Nucleus accumbens (tissue), 56 donors: ENCODE measurements at places on chromosomes 1 and 21.

- DNase-seq: no peak
Observed at GRCh38 chr1:114153261-114154145, at the start of gene SYT6. TSS of gene SYT6 (minus strand) at chr1:114153869. CDS start at chr1:114153772, 97 bp downstream.

- no peak for DNase-seq
Observed at GRCh38 chr1:177035586-177035985, 128.9 kb downstream of the ASTN1 start.

- no peak for DNase-seq
Observed at GRCh38 chr1:237281481-237281880, 239.5 kb downstream of the RYR2 start.

GRCh38 chr1:173413271-173413707, 63.8 kb upstream of the PRDX6 start:
- no peak for DNase-seq

- no peak for DNase-seq
Observed at GRCh38 chr1:150473659-150474058, 13.6 kb upstream of the TARS2 start.

DNA sequence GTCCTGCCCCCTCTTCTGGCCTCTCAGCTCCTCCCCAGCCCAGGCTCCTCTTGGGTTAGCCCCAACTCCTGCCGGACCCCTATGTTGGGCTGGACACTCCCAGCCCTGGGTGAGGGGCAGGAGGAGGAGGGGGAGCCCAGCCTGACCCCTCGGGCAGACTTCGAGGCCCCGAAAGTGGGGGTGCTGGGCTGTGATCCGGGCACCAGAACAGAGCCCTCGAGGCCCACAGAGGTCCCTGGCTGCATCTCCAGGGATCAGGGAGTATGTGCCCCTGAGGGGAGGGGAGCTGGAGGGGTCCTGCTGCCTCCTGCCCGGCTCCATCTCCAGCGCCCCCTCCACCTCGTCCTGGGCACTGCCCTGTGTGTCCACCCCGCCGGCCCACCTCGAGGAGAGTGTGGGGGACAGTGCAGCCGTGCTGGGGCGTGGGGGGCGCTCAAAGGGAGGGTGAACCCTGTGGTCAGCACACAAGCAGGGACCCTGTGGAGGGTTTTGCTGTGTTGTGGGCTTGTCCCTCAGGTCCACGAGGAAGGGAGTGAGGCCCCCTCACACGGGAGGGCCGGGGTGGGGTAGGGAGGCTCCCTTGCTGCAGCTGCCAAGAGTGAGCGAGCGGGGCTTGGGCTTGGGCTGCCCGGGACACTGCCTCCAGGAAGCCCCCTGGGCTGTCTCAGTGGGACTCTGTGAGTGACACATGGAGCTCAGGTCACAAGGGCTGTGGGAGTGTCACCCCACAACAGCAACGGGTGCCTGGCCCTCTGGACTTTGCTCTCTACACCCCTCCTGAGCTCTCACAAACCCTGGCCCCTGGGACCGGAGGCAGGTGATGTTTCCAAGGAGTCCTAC, 54.4 kb downstream of the COL18A1 start:
- no peak for DNase-seq

- no peak for DNase-seq
Observed at GRCh38 chr21:17414766-17415165, 98.1 kb upstream of the CXADR start.

- DNase-seq: no peak
Observed at GRCh38 chr1:171715813-171716251, 26.0 kb downstream of the VAMP4 start.

GRCh38 chr1:59541161-59541560, 244.3 kb downstream of the FGGY start:
- DNase-seq: no peak

DNA sequence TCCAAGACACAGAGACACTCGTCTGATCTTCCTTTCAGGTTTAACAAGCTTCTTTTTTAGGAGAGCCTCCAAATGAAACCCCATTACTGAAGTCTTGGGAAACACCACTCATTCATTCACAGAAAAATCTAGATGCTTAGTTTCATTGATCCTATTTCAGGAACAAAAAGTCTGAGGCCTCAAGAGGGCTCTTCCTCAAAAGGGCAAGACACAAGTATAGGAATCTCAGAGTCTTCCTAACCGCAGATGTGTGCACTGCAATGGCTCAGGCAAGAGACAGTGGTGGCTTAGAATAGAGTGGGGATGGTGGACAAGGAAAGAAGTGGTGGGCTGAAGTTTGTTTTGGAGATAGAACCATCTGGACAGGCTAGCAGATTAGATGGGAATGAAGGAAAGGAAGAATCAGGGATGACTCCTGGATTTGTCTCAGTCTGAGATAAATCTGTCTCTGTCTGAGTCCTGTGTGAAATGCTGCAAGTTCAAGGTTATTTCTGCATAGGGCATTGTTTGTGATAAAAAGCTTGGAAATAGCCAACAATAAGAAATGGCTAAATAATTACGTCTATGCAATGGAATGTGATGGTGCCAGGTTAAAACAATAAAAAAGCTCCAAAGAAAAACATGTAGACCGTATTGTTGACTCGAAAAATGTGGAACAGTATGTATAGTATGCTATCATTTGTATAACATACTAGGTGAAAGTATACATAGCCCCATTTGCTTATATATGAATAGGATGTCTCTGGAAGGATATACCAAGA, 8.9 kb upstream of the CTSE start:
- DNase-seq: no peak

- no peak for DNase-seq
Observed at GRCh38 chr1:232558954-232559353, 71.0 kb downstream of the SIPA1L2 start.

DNA sequence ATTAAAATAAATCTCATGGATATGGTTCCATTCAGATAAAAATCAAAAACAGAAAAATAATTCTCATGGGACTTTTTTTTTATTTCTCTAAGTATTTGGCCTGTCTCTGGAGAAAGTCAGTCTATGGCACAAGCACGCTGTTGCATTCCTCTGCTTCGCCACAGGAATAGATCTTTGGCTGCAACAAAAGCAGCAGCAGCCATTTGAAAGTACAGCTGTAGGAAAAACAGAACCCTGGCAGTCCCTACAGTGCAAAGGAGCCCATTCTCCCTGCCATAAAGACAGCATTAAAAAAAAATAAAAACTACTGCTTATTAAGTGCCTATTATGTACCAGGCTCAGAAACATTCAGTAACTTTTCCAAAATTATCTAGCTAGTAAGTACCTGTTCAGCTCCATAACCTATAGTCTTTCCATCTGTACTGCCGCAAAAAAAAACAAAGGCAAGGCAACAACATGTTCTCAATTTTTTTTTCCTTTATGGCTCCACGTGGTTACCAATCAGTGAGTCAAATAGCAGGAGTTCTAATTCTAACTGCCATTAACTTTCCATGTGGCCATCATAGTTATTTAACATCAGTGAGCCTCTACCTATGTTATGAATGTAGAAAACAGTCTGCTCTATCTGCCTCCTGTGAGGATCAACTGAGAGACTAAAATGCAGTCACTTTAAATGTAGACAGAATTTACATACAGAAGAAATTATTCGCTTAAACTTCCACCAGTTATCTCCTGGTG, 22.7 kb downstream of the SLC35D1 start:
- no peak for DNase-seq

DNA sequence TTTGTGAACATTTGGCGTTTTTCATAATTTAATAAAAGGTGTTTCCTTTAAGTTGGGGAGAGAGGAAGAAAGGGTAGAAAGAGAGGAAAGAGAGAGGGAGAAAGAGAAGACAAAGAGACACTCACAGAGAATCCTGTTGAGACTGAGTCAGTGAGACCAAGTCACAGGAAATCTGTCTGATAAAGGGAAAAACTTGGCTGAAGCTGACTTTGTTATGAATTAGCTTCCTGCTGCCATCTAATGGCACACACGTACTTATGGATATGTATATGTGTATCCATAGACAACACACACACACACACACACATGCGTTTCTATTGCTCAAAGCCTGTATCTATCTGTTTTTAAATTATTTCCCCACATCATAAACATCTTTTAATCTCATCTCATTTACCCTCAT, 42.5 kb upstream of the DISC1 start:
- no peak for DNase-seq

DNA sequence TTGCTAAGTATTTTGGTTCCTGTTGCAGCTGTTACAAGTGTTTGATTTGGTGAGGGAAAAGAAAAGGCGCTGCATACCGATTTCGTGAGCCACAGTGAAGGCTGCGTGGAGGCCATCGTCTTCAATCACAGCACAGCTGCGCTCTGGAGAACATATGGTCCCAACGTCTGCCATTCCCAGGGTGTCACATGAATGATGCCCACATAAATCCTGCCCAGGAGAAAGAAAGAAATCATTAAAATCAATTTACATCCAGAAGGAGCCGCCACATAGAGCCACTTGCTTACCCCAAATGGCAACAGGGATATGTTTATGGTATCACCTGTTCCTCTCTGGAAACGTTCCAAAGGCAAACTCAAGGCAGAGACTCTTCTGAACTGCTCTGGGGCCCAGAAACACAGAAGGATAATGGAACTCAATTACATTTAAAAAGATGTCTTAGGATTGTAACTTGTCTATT, 12.2 kb downstream of the ADAMTS5 start:
- no peak for DNase-seq

DNA sequence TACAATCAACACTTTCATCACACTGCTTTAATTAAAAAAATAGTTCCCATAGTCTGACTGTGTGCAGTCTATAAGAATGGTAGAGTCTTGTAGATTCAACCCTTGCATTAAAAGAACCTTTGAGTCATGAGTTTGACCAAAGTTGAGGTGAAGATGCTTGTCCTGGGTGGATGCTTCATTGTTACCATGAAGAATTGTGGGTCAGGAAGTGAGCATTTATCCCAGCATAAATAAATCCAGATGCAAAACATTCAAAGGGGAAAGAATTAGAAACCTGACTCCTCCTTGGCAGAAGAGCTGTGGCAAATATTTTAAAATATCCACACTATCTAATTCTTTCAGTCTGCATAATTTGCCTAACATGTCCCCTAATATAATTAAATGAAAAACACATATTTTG, 72.9 kb upstream of the SPAG17 start:
- no peak for DNase-seq

DNA sequence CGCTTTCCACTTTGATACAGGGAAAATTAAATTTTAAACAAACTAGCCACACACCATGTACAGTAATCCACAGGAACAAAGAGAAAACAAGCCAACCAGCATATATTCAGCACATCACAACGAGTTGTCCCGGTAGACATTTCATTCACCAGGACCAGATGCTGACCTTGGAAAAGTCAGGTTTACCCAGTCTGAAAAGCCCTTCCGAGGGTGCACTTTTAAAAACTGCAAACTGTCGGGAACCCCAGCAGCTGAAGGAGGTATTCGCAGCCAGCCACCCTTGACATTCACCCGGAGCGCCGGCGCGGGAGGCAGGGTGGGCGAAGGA, 1.2 kb downstream of the MCOLN3 start:
- no peak for DNase-seq

DNA sequence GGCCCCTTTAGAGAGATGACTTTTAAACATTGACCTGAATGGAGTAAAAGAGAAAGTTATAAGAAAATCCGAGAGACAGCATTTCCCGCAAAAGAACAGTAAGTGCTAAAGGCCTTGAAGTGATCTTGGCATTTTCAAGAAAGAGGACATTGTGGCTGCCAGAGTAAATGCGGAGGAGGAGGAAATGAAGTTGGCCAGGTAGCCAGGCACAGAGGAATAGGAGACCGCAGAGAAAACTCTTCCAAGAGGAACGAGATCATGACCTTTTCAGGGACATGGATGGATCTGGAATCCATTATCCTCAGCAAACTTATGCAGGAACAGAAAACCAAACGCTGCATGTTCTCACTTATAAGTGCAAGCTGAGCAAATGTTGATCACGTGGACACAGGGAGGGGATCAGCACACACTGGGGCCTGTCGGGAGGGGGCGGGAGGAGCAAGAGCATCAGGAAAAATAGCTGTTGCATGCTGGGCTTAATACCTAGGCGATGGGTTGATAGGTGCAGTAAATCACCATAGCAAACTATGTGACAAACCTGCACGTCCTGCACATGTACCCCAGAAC, 49.7 kb downstream of the EEIG2 start:
- DNase-seq: no peak

DNA sequence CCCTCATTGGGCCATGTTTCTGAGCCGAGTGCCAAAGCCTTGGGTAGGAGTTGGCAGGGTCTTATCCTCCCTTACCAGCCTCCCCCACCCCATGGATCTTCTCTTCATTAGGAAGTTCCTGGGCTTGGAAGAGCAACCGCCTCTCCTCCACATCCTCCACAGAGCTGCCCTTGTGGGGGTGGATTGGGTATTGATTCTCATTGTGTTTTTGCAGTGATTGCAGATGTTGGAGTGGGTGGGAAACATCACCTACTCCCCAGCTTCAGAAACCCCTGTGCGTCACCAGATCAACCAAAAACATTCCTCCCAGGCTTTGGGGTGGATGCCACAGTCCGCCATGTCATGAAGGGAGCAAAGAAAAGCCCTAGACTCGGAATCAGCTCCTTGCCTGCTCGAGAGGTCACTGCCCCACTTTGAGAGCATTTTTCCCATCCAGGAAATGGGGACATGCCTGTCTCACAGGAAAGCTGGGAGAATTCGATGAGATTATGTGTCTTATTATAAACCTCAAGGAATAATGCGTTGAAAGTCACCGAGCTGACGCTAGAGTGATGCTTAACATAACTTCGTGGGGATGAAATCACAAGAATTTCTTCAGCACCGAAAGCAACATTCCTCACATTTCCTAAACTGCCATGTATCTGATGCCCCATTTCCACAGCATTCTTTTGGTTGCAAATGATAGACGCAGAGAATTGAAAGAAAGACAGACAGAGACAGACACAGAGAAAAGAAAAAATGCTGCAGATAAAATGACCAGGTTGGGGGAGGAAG, 44.7 kb upstream of the ZBTB40 start:
- no peak for DNase-seq

DNA sequence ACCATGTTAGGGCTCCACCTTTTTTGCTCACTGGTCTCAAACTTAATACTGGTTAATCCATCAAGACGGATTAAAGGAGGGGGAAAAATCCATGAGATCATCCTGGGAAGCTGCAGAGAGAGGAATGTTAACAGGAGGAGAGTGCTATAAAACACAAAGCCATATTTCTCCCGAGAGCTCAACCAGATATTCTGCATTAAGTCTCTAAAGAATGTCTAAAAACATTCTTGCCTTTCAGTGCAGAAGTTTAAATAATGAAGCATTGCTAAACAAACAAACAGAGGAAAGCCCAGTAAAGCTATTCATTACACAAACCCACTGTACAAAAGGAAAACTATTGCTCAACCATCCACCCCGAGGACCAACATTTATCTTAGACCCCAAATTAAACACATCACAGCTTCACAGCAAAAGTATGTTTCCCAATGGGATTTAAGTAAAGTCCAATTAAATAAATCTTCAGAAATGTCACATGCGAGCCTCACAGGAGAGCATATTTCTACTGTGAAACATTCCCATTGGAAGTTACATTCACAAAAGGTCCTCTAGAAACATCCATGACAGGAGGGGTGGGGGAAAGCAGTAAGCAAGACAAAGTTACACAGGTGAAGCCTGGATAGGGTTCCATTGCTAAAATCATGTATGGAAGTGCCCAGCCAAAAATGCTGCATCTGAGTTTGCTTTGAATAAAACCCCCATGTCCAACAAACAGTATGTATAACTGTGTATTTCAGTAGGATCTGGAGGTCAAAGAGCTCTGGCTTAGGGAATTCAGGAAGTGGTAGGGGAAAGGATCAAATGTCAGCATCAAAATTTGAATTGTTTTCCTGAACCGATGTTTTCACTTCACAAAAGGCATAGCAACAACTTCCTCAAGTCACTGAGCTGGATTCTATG, 23.3 kb downstream of the DUSP10 start:
- no peak for DNase-seq

GRCh38 chr1:180644526-180645192, 12.8 kb downstream of the XPR1 start:
- no peak for DNase-seq

- DNase-seq: no peak
Observed at GRCh38 chr1:54310439-54311328, 95.5 kb downstream of the SSBP3 start.

GRCh38 chr1:245877976-245878375, 629.1 kb downstream of the SMYD3 start:
- DNase-seq: no peak
